Activated CD4-positive, alpha-beta T cell treated with anti-CD3 and anti-CD28 coated beads for 36 hours (primary cell): ENCODE measurements at places on chromosomes 4 and X.

- DNase-seq: no peak
These were observed 173.9 kb upstream of the PGRMC2 start for GRCh38 chr4:128461291-128462102.

GRCh38 chr4:114040319-114041116 lies 61.1 kb upstream of the ARSJ start:
- DNase-seq: no peak

DNA sequence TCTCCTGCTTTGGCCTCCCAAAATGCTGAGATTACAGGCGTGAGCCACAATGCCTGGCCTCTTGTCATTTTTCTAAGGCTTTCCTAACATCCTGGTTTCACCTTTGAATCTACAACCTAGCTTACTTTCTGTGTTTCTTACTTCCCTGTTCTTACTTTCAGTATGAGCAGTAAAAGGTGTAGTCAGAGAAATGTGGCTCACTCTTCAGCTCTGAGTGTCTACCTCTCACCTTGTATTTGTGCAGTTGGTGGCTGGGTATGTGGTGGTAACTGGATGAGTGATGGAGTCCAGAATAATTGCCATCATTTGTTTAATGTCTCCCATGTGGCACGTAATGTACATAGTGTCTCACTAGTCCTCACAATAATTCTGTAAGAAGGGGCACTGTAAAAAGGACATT lies 19.1 kb upstream of the CXCL11 start:
- DNase-seq: peak; percentile 54

- DNase-seq: no peak
These were observed 154.4 kb downstream of the SHROOM3 start for GRCh38 chr4:76589402-76589801.

DNA sequence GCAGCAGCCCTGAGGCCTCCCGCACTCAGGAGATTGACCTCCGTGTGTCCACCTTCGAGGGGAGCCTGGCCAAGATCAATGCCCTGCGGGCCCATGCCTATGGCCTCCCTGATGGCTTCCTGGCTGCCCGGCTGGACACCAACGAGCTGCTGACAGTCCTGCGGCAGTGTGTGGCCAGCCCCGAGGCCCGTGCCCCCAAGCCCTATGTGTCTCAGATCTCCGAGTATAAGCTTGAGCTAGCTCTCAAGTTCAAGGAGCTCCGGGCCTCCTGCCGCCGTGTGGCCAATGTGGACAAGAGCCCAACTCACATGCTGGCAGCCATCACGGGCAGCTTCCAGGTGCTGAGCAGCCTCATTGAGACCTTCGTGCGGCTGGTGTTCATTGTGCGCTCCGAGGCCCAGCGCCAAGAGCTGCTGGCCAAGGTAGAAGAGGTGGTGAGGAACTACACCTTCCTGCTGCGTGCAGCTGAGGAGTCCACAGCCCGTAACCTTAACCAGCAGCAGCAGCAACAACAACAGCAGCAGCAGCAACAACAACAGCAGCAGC lies 25.5 kb upstream of the PRPS1 start:
- no peak for DNase-seq

DNA sequence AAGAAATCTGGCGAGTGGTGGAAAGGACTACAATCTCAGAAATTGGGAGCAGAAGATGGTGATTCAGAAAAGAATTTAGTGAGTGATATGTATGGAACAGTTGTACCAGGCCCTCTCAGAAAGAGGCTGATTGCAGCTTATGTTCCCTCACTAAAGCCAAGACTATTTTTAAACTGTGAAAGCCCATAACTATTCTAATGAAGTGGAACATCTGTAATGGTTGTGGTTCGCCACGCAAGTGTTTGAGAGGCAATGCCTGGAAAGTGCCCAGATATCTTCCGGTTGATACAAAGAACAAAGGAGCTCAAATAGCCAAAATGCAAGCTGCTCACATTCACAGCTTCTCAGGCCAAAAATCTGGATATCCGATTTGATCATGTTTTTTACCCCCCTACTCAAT lies 1250.7 kb downstream of the RAPGEF2 start:
- no peak for DNase-seq

GRCh38 chrX:24294619-24295018 lies 19.2 kb downstream of the SUPT20HL2 start:
- peak; percentile 73 for DNase-seq

DNA sequence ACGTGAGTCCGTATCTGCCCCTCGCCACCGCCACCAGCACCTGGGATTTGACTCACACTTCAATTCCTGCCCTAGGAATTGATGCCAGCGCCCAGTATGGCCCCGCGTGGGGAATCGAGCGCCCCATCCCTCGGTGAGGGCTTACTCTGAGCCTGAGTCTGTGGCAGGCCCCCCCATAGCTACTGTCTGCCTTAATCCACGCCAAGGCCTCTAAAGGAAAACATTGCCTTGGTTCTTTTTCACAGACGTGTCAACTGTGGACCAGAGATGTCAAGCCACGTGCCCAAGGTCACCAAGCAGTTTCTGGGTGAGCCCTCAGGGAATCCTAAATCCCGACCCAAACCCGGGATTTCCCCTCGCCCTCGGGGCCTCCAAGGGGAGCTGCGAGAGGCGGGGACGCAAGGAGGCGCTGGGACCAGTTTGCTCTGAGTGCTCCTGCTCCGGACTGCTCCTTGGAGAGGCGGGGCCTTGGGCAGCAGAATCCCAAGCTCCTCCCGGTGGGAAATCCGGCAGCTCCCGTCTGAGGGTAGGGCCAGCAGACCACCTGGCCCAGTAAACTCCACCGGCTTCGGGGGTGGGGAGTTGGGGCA lies 12.9 kb downstream of the MSX1 start:
- DNase-seq: no peak

DNA sequence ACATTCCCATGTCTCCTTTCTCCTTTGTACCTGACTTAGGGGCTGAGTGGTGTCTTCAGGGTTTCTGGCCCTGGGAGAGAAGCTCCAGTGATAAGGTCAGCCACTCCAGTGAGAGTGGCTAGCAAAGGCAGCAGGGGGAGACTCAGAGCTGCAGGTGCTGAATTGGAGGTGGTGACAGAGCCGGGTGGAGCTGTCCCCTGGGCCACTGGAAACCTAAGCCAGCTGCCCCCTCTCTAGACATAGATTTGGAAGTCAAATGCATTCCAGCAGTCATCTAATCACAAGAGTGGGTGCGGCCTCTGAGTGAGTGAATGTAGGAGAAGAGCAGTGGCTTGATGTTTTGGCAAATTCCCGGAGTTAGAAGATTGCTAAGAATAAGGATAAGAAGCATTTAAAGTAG lies 28.5 kb downstream of the TRIM2 start:
- peak; percentile 32 for DNase-seq

DNA sequence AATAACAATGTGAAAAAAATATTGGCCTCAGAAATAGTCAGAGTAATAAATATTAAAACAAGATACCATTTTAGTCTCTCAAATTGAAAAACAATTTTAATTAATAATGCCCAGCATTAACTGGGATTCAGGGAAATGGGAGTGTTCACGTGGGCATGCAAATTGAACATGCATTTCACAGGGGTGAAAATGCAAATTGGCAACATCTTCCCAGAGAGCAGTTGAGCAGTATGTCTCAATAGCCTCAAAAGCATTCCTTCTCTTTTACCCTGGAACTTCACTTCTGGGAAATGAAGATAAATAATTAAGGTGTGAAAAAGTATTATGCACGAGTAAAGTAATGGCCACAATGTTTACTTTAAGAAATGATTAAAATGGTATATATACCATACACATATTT lies 21.3 kb downstream of the NOX1 start:
- DNase-seq: no peak

DNA sequence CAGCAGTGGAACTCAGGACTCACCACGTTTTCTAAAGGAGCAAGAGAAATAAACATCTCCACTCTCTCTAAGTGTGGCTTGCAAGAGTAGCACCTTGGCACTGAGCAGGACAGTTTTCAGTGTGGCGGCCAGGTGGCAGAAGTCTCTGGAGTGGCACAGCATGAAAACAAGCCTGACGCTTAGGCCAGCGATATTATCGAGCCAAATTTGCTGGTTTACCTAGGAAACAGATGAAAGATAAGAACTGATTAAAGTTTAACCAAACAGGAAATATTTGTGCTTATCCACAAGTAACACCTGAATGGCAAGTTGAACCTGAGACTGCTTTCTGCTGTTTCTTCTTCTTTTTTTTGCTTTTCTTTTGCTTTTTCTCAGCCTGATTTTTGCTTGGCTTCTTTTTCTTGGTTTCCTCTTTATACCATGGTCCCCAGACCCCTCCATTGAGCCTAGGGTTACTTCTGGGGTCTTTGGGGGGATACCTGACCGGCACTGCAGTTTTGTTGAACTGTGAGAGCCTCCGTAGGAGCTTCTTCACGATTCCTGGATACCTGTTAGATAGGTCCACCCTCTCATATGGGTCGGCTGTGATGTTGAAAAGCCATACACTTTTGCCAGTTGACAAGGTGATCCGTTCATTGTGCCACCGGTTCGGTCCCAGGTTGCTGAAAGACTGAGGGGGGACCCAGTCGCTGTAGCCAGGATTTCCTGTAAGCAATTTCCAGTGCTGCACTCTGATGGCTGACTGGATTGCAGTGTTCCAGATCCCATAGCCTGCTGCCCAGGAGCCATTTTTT lies 77.3 kb downstream of the ARSJ start:
- peak; percentile 78 for DNase-seq

GRCh38 chrX:55867181-55867651 lies 149.7 kb downstream of the RRAGB start:
- DNase-seq: peak; percentile 26

DNA sequence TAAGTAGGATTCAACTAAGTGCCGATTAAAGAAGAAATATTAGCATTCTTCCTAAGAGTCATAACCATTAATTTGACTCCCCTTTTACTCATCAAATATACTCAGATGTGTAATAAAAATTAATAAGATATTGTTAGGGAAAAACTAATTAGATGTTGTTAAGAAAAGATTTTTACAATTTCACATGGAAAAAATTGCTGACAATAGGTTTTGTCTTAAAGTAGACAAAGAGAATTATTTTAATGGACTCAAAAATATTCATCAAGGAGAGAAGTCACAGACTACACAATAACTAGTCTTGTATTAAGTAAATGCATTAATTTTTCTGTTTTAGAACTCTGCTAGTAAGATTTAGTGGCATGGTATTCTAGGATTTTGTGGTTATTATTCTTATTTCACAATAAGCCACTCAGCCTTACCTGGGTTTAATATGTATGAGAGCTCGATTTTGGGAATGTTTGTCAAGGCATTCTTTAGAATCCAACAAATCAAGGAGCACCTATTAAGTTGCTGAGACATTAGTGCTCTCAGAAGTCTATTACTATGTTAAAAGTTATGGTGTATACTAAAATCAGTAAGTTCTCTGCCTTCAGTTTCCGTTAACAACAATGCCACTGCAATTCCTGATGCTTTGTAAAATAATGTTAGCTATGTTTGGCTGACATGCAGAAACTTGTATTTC lies 110.2 kb upstream of the UGT8 start:
- no peak for DNase-seq

DNA sequence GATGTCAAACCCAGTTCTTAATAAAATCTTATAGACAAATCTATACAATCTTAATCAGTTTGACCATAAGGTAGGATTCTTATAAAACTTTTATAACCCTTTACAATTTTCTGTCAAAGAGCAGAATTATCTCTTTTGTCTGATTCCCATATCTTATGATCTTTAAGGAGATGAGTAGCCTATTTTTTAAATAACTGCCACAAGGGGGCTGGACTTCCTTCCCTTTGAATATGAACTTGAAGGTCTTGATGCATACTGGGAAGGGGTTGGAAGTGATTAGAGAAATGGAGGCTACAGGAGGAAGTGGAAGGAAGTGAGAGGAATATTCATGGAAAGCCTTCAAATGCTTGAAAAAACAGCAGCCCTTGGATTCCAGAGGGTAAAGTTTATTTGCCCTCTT lies 111.1 kb downstream of the APOOL start:
- no peak for DNase-seq

DNA sequence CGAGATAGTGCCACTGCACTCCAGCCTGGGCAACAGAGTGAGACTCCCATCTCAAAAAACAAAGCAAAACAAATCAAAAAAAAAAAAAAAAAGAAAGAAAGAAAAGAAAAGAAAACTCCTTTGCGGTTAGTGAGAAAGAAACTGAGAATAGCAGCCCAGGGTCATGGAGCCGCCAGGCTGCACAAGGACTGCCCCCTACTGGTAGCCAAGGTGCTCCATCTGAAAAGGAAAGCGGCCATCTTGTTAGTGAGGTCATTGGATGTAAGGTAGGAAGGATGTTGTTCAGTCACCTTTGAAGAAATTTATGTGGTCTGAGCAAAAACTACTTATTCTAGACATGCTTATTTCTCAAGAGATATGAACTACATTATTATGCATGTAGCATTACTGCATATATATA lies 660.6 kb upstream of the TENM3 start:
- DNase-seq: peak; percentile 17

GRCh38 chr4:182724414-182724813 lies 192.8 kb downstream of the DCTD start:
- DNase-seq: no peak
